ENCODE measurements at places on chromosomes 5 and 9.

DNA sequence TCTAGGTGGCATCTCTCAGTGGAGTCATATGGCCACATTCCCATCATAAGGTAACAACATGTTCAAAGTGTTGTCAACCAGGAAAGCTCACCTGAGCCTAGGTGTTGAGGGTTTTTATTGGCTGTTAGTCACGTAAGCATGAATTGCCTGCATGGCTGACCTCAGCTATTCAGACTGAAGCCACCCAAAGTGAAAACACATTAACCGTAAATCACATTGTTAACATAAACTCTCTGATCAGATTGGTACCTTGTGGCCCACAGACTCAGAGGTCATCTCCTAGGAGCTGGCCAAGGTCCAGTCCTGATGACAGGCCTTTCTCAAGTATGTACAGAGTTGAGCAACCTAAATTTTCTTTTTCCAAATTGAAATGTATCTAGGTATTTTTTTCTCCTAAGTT is 26.7 kb downstream of the SRFBP1 start:
- DNase-seq, result no peak

GRCh38 chr5:168317096-168317520 is 25.7 kb downstream of the WWC1 start:
- no peak for DNase-seq

GRCh38 chr9:115209601-115210306 is 91.8 kb upstream of the TNC start:
- DNase-seq, result no peak

DNA sequence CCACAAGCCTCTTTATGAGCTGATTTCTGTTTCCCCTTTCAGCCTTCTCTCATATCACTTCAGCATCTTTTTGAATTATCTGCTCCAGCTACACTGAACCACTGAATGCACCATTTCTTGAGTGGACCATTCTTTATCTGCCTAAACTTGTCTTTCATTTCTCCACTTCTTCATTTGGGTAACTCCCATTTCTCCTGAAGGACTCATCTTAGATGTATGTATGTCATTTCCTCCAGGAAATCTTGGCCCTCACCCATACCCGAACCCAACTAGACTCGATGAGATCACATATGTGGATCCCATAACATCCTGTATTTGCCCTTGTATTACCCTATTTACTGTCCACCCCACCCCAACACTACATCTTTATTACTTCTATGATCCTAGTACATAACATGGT is 249.8 kb downstream of the KIF4B start:
- no peak for DNase-seq

- DNase-seq, result no peak
These were observed 13.2 kb upstream of the CEL start for GRCh38 chr9:133048595-133048994.

- DNase-seq, result no peak
These were observed 1793.1 kb downstream of the EFNA5 start for GRCh38 chr5:105877592-105877991.

- no peak for DNase-seq
These were observed 8.8 kb downstream of the MSX2 start for GRCh38 chr5:174733091-174733690.

DNA sequence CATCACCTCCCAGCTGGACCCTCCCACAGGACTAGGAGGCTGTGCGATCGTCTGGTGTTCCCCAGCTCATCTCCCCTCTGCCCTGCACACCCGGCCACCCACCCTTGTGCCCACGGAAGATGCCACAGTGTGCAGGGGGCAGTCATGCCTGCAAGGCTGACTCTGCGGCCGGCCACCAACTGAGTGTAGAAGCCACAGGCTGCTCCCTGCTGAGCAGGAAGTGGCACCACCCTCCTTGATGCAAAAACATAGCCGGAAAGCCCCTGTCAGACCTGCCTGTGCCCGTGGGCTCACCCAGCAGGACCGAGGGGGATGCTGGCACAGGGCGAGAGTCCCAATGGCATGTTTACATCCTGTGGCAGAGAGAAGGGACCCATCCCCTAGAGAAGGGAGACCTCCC is 40.3 kb upstream of the SLC12A7 start:
- DNase-seq, result no peak

- DNase-seq, result no peak
These were observed 6.9 kb downstream of the NKD2 start for GRCh38 chr5:1015507-1015906.
